Bronchus fibroblast of lung (primary cell): ENCODE measurements at places on chromosomes 2 and 18. TPM values are rescaled to one million over a fixed set of nuclear protein-coding genes. Genes with fewer than 3 reads are reported as not detected.

The GCG gene
- not detected in 2 replicates for total RNA-seq

The DNAJB2 gene
- total RNA-seq: 19.8 and 23.7 TPM in 2 replicates

The CPO gene
- not detected in 2 replicates for total RNA-seq

The CCDC121 gene
- total RNA-seq: 1.0 and 1.2 TPM in 2 replicates

The CD226 gene
- total RNA-seq: under 0.01 TPM in 1 of 2 replicates, not detected in the other

The CXCR1 gene
- not detected in 2 replicates for total RNA-seq

The CPLX4 gene
- not detected in 2 replicates for total RNA-seq

The RMND5A gene
- 7.1 and 8.1 TPM in 2 replicates for total RNA-seq

The PFN4 gene
- total RNA-seq: 0.15 and 0.17 TPM in 2 replicates

The SERPINB4 gene
- not detected in 2 replicates for total RNA-seq

The TMEM178A gene
- 0.84 TPM in 1 of 2 replicates, not detected in the other for total RNA-seq

The AMER3 gene
- not detected in 2 replicates for total RNA-seq

The ANKRD53 gene
- 2.0 and 2.2 TPM in 2 replicates for total RNA-seq

The CRYGD gene
- total RNA-seq: not detected in 2 replicates

The MAIP1 gene
- total RNA-seq: 26.2 and 31.8 TPM in 2 replicates

The SLC5A7 gene
- not detected in 2 replicates for total RNA-seq

The TTC27 gene
- total RNA-seq: 19.2 and 20.7 TPM in 2 replicates

The ZRANB3 gene
- total RNA-seq: 8.3 and 9.6 TPM in 2 replicates

The ZNF396 gene
- 0.67 and 0.89 TPM in 2 replicates for total RNA-seq

The CBLN2 gene
- total RNA-seq: not detected in 2 replicates

The BCL2 gene
- total RNA-seq: 0.59 and 3.9 TPM in 2 replicates

The SNRPD1 gene
- total RNA-seq: 14.5 and 21.6 TPM in 2 replicates

The ACOXL gene
- total RNA-seq: not detected in 2 replicates

The CTAGE1 gene
- total RNA-seq: not detected in 2 replicates

The GAREM1 gene
- total RNA-seq: 2.2 and 3.0 TPM in 2 replicates

The KLHL14 gene
- total RNA-seq: not detected in 2 replicates

The DPP4 gene
- 5.9 and 7.4 TPM in 2 replicates for total RNA-seq

The HK2 gene
- total RNA-seq: 4.2 and 4.6 TPM in 2 replicates

The PCBP1 gene
- 99.7 and 109 TPM in 2 replicates for total RNA-seq

The ANTXR1 gene
- total RNA-seq: 23.8 and 24.5 TPM in 2 replicates

The POTEC gene
- total RNA-seq: not detected in 2 replicates

The EFHD1 gene
- 0.45 TPM in 1 of 2 replicates, not detected in the other for total RNA-seq

The PARD6G gene
- total RNA-seq: 2.5 and 3.0 TPM in 2 replicates

The SNED1 gene
- total RNA-seq: 8.6 and 9.1 TPM in 2 replicates

The UNC80 gene
- total RNA-seq: not detected in 2 replicates

The TFPI gene
- total RNA-seq: 93.5 and 140 TPM in 2 replicates

The OSR1 gene
- 19.8 and 22.9 TPM in 2 replicates for total RNA-seq

The UGT1A3 gene
- total RNA-seq: not detected in 2 replicates

The IKZF2 gene
- 5.0 and 5.9 TPM in 2 replicates for total RNA-seq

The DSC3 gene
- 0.17 and 0.30 TPM in 2 replicates for total RNA-seq

The ACADL gene
- total RNA-seq: under 0.01 TPM in 1 of 2 replicates, not detected in the other

The SPATA3 gene
- not detected in 2 replicates for total RNA-seq

The SCG2 gene
- 3.0 and 4.0 TPM in 2 replicates for total RNA-seq
